HCEC 1CT (cell line): ENCODE measurements at places on chromosomes 1 and 21.

DNA sequence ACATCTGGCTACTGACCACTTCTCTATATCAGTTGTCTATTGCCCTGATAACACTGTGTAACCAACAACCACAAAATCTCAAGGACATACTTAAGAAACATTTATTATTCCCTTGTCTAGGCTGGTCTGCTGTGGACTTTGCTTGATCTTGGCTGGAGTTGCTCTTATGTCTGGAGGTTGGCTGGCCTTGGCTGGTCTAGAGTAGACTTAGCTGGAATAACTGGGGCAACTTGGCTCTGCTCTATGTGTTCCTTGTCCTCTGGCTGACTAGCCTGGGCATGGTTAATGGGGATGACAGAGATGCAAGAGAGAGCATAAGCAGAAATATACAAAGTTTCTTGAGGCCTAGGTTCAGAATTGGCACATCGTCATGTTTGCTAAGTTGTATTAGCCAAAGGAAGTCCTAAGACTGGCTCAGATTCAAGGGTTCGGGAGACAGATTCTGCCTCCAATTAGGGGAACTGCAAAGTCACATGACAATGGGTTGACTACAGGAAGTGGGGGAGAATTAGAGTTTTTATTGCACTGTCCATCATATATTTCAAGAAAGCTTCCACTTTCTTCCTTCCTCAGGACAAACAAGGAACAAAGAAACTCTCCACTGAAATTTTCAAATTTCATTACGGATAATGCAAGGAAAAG, 61.4 kb upstream of the HMCN1 start:
- DNase-seq: no peak

GRCh38 chr21:38188037-38188436, 68.8 kb upstream of the KCNJ15 start:
- DNase-seq: no peak

GRCh38 chr21:42220138-42220701, 1.3 kb downstream of the ABCG1 start:
- no peak for DNase-seq

DNA sequence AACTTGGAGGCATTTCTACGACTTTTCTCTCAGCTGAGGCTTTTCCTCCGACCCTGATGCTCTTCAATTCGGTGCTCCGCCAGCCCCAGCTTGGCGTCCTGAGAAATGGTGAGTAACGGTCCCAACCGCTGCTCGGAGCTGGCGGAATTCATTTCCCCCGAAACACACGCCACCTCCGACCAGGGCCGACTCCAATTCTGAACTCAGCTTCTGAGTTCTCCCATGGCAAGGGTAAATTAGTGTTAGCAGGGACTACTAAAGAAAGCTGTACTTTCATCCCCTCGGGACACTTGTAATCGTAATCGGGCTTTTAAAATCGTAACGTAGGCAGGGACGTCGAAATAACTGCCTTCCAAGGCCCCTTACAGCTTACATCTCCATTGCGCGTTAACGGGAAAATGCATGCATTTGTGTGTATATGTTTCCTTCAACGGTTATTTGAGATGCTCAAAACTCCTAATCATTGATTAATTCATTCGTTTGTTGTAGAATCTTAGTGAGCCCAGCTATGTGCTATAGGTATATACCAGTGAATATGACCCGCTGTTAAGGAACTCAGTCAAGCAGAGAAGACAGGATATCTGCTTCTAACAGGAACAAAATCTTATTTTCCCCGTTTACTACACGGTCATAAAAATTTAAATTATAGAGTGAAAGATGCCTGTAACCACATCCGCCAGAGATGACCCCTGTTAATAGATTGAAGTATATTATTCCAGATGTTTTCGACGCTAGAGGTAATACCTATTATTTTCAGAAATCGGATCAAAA, 472 bp downstream of the DTL start:
- DNase-seq: peak; percentile 15

DNA sequence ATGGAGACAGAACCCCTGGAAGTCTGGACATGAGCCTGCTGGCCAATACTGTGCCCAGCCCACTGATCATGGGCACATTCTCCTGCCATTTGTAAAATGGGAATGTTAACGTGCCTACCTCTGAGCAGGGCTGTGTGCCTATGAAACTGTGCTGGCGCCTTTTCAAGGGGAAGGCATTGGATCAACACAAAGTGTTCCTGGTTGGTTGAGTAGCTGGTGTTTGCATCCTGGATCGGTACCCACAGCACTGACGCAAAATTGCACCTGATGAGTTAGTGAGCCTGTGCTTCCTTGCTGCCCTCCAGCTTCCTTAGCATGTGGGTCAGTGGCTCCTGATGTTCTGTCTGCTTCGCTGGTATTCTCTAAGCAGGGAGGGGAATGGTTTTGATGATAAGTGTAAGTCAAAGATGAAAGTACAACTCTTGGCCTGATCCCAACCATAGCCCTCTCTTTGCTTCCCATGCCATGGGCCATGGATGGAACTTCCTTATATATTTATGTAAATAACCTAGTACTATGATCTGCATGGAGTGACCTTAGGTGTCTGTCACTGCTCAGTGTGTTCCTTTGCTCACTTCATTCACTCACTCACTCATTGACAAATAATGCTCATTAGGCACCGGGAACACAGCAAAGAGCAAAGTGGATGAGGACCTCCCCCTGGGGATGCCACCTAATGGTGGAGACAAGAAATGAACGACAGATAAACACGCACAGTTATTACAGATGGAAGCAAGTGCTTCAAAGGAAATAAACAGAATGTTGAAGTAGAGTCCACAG, 22.7 kb downstream of the MAB21L3 start:
- DNase-seq: peak; percentile 17

GRCh38 chr21:44885615-44886014, 12.1 kb upstream of the PTTG1IP start:
- DNase-seq: no peak
